Activated naive CD8-positive, alpha-beta T cell treated with anti-CD3 and anti-CD28 coated beads, Interleukin-2, amount 10 ng/mL, durations not matched to agents 7 days and 5 days (primary cell): ENCODE measurements at places on chromosomes 7 and 10.

DNA sequence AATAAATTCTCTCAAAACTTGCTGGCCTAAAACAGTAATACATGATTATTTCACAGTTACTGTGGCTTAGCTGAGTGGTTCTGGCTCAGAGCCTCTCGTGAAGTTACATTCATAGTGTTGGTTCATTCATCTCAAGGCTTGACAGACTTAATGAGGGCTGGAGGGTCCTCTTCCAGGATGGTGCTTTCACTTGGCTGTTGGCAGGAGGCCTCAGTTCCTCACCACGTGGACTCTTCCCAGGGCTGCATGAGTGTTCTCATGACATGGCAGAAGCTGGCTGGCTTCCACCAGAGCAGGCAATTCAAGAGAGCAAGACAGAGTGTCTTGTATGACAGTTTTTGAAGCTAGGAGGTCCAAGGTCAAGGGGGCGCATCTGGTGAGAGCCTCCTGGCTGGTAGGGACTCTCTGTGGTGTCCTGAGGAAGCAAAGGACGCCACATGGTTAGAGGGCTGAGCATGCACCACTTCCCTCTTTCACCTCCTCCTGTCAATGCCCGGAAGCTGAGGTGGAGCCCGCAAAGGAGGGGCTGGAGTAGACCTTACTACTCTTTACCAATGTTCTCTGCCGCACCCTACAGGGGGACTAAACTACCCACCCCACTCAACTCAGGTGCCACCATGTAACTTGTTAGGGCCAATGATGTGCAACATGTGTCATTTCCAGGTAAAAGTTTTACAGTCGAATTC lies 58.2 kb upstream of the YAE1 start:
- H3K27ac ChIP-seq: peak overlapping the region; percentile 21
- H3K27me3 ChIP-seq: peaks cover 6% of the 10 kb centered on the region
- no peaks in the 10 kb centered on the region for H3K36me3 ChIP-seq
- peaks cover 20% of the 10 kb centered on the region for H3K4me1 ChIP-seq

DNA sequence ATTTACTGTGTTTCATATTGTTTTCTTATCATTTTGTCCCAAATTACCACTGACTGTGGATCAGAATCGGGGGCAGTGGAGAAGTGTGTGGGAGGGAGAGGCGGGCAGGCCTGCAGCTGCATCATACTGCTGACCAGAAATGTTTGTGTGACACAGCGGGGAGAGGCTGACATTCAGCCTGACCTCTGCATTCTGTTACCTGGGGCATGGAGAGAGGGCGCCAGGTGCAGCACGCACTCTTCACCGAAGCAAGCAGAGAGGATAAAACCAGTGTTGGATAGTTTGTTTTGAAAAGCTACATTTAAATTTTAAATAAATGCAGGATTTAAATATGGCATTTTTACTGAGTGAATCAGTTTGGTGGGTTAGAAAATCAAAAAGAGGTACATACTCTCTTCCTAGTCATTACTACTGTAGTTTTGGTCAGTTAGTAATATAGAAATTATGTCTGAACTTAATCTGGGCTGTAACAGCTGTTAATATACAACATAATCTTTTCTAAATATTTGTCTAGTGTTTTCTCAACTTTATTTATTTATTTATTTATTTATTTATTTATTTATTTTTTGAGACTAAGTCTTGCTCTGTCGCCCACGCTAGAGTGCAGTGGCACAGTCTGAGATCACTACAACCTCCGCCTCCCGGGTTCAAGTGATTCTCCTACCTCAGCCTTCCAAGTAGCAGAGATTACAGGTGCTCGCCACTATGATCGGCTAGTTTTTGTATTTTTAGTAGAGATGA lies 8.8 kb upstream of the STMP1 start:
- peaks cover 6% of the 10 kb centered on the region for H3K36me3 ChIP-seq
- no peak for DNase-seq
- H3K4me3 ChIP-seq: no peak overlapping the region

DNA sequence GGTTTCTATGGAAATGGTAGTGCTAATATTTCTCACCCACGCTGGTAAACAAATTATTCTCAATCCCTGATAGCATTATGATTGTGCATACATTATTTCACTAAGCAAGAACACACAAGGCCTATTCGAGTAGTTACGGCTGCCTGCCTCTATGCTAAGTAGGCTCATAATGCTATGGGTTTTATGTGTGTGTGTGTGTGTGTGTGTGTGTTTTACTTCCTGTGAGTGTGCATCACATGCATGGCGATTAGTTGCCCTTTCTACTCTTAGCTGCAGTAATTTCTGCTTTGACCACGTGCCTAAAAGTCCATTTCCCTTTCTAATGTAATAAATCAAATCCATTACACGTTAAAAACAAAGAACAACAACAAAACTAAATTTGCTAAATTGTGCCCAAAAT lies 117.0 kb downstream of the CHCHD3 start:
- DNase-seq: no peak
- no peaks in the 10 kb centered on the region for H3K27me3 ChIP-seq
- H3K27ac ChIP-seq: no peak overlapping the region

- no peak overlapping the region for H3K27ac ChIP-seq
- no peak for DNase-seq
- no peaks in the 10 kb centered on the region for H3K27me3 ChIP-seq
Measured at GRCh38 chr10:107085665-107086525, 78.6 kb downstream of the SORCS1 start.

DNA sequence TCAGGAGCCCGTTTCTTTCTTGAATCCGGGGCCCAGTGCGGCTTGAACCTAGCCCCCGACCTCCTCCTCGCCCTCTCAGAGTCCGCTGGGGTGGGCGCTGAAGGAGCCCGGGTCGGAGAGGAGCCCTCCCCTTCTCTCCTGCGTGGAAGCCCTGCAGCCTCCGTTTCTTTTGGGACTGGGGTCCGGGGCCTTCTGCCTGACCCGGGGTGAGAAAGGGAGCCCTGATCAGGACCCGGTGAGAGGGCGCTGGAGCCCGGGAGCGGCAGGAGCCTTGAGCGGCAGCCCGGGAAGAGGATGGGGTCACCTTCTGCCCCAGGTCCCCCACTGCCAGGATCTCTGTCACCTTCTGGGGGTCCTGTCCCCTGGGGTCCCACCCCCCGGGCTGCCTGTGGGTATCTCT lies 162.3 kb downstream of the ZNF33B start:
- no peaks in the 10 kb centered on the region for H3K4me1 ChIP-seq
- H3K36me3 ChIP-seq: no peaks in the 10 kb centered on the region
- peaks cover 20% of the 10 kb centered on the region for H3K27me3 ChIP-seq
- no peak overlapping the region for H3K4me3 ChIP-seq
- no peak for DNase-seq
- H3K27ac ChIP-seq: no peak overlapping the region

- H3K27me3 ChIP-seq: no peaks in the 10 kb centered on the region
- DNase-seq: no peak
- H3K36me3 ChIP-seq: no peaks in the 10 kb centered on the region
- no peaks in the 10 kb centered on the region for H3K4me1 ChIP-seq
- H3K4me3 ChIP-seq: no peak overlapping the region
Measured at GRCh38 chr10:57098146-57098545, 737.1 kb upstream of the ZWINT start.

GRCh38 chr7:28536259-28536658 lies 123.9 kb downstream of the CREB5 start:
- no peaks in the 10 kb centered on the region for H3K36me3 ChIP-seq
- H3K4me3 ChIP-seq: no peak overlapping the region
- H3K4me1 ChIP-seq: no peaks in the 10 kb centered on the region
- no peak overlapping the region for H3K27ac ChIP-seq
- no peak for DNase-seq

GRCh38 chr10:89203237-89203636 lies 3.9 kb downstream of the CH25H start:
- peaks cover 11% of the 10 kb centered on the region for H3K4me1 ChIP-seq
- no peaks in the 10 kb centered on the region for H3K36me3 ChIP-seq
- no peak overlapping the region for H3K4me3 ChIP-seq
- no peak overlapping the region for H3K27ac ChIP-seq
- no peak for DNase-seq
- H3K27me3 ChIP-seq: peaks cover 8% of the 10 kb centered on the region

- peak overlapping the region; percentile 90 for H3K27ac ChIP-seq
- peak overlapping the region; percentile 69 for H3K4me3 ChIP-seq
- peak; percentile 45 for DNase-seq
Measured at GRCh38 chr10:90947030-90947960, 26.4 kb upstream of the ANKRD1 start.

DNA sequence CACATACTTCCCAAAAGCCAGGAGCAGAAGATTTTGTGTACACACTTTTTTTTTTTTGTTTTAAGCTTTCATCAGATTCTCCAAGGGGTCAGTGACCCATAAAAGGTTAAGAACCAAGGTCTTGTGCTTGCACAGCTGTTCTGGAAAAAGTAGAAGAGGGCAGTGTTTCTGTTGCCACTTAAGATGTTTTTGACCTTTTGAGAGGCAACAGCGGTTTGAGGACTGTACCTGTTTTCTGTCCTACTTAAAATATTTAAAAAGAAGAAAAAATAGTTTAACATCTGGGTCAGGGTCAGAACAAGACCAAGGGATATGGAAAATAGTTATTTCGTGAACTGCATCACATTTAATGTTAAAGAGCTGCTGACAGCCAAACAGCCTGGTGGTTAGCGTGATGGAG lies 32.9 kb downstream of the AUTS2 start:
- H3K36me3 ChIP-seq: no peaks in the 10 kb centered on the region
- no peak overlapping the region for H3K27ac ChIP-seq
- no peak for DNase-seq

GRCh38 chr7:6153646-6154541 lies 118.5 kb downstream of the CYTH3 start:
- H3K27me3 ChIP-seq: no peaks in the 10 kb centered on the region
- H3K4me1 ChIP-seq: no peaks in the 10 kb centered on the region
- DNase-seq: no peak
- peaks cover 14% of the 10 kb centered on the region for H3K36me3 ChIP-seq

GRCh38 chr7:122748195-122748594 lies 45.5 kb upstream of the RNF148 start:
- DNase-seq: no peak
- H3K27me3 ChIP-seq: no peaks in the 10 kb centered on the region
- no peak overlapping the region for H3K27ac ChIP-seq
- H3K36me3 ChIP-seq: no peaks in the 10 kb centered on the region
- no peaks in the 10 kb centered on the region for H3K4me1 ChIP-seq
- H3K4me3 ChIP-seq: no peak overlapping the region

DNA sequence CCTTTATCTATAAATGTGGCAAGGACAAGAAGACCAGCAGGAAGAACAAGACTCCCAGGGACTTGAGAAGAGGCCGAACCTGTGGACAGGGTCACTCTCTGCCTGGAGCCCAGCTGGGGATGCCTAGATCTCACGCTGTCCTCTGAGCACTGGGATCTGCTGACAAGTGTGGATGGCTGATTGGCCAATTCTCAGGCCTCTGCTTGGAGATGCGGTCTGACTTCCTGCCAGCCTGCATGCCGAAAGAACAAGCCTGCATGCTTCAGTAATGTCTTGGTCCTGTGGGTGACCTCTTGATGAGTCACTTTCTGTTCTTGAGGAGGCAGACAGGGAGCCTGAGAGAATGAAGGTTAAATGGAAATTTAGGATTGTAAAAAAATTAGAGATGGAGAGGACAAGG lies 84.7 kb downstream of the TMEM178B start:
- H3K27me3 ChIP-seq: peaks cover 5% of the 10 kb centered on the region
- H3K4me3 ChIP-seq: no peak overlapping the region
- H3K27ac ChIP-seq: no peak overlapping the region
- H3K36me3 ChIP-seq: no peaks in the 10 kb centered on the region
- DNase-seq: no peak
- H3K4me1 ChIP-seq: peaks cover 1% of the 10 kb centered on the region

DNA sequence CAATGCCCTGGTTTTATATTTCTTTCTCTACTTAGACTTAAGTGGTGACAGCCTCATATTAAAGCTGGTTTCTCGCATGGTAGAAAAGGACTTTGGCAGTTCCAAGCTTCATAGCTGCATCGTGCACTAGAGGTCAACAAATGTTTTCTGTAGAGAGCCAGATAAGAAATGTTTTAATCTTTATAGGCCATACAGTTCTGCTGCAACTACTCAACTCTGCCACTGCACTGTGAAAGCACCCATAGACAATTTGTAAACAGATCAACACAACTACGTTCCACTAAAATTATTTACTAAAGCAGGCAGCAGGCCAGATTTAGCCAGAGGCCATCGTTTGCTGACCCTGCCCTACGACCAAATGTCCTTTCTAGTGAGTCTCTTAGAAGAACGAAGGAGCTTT lies 36.7 kb downstream of the CSGALNACT2 start:
- no peak overlapping the region for H3K4me3 ChIP-seq
- no peaks in the 10 kb centered on the region for H3K27me3 ChIP-seq
- no peak for DNase-seq
- no peak overlapping the region for H3K27ac ChIP-seq
- peaks cover 12% of the 10 kb centered on the region for H3K4me1 ChIP-seq

- H3K27me3 ChIP-seq: no peaks in the 10 kb centered on the region
- no peak overlapping the region for H3K4me3 ChIP-seq
- no peak overlapping the region for H3K27ac ChIP-seq
- H3K36me3 ChIP-seq: no peaks in the 10 kb centered on the region
- DNase-seq: no peak
- no peaks in the 10 kb centered on the region for H3K4me1 ChIP-seq
Measured at GRCh38 chr10:19629567-19629966, 186.7 kb upstream of the PLXDC2 start.

- H3K36me3 ChIP-seq: peaks cover 22% of the 10 kb centered on the region
- peaks cover 14% of the 10 kb centered on the region for H3K4me1 ChIP-seq
- H3K27me3 ChIP-seq: no peaks in the 10 kb centered on the region
- peak overlapping the region; percentile 79 for H3K4me3 ChIP-seq
- DNase-seq: no peak
Measured at GRCh38 chr7:114931656-114932011, 9.7 kb downstream of the MDFIC start.

DNA sequence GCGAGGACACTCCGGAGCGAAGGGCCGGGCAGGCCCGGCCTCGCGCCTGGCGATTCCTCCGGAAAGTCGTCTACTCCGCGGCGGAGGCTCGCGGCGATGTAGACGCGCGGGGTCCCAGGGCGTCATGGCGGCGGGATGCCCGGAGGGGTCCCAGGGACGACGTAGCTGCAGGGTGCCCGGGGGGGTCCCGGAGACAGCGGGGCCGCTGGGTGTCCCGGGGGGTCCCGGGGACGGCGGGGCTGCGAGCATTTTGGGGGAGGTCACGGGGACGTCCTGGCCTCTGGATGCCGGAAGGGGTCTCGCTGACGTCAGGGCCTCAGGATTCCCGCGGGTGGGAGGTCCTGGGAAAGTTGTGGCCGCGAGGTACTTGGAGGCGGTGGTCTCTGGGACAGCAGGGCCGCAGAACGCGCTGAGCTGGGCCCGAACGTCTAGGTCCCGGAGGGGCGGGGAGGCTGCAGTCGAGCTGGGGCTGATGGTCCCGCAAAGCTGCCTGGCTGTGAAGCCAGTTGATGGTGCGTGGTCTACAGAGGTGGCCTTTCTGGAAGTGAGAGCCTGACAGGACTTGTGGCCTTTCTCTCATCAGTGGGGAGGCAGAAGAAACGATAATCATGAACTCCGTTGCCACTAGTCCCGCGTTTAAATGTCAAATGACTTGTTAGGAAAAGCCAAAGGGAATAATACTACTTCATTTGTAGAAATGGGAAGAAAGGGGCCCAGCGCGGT lies 637 bp downstream of the HSPA14 start:
- peak overlapping the region; percentile 95 for H3K27ac ChIP-seq
- peak; percentile 55 for DNase-seq
- H3K4me3 ChIP-seq: peak overlapping the region; percentile 91
